Smooth muscle cell of trachea (primary cell): ENCODE measurements at places on chromosomes 5 and 9. TPM values are rescaled to one million over a fixed set of nuclear protein-coding genes. Genes with fewer than 3 reads are reported as not detected.

The ENTREP1 gene
- total RNA-seq: under 0.01 TPM in 1 of 2 replicates, not detected in the other

The SPZ1 gene
- total RNA-seq: not detected in 2 replicates

The NAIP gene
- total RNA-seq: 2.5 and 8.7 TPM in 2 replicates

The FOXD4L6 gene
- total RNA-seq: not detected in 2 replicates

The CAMK4 gene
- 3.5 and 6.4 TPM in 2 replicates for total RNA-seq

The ANKDD1B gene
- 0.29 and 1.3 TPM in 2 replicates for total RNA-seq

The INSL6 gene
- not detected in 2 replicates for total RNA-seq

The NUTM2F gene
- total RNA-seq: not detected in 2 replicates

The CTSV gene
- total RNA-seq: 0.33 and 1.5 TPM in 2 replicates

The LCNL1 gene
- total RNA-seq: 0.58 and 3.1 TPM in 2 replicates

The FGF18 gene
- total RNA-seq: 0.29 and 0.99 TPM in 2 replicates

The NTNG2 gene
- total RNA-seq: 2.0 and 4.8 TPM in 2 replicates

The GRM6 gene
- not detected in 2 replicates for total RNA-seq

The CKMT2 gene
- total RNA-seq: 3.5 and 11.2 TPM in 2 replicates

The CTXN3 gene
- not detected in 2 replicates for total RNA-seq

The ADAMTS2 gene
- total RNA-seq: 50.3 and 76.6 TPM in 2 replicates

The SPATA31E1 gene
- total RNA-seq: not detected in 2 replicates

The SPINK6 gene
- not detected in 2 replicates for total RNA-seq
